ENCODE measurements at places on chromosomes 2 and 18.

- no peak for DNase-seq
Measured at GRCh38 chr2:80014637-80015036, 289.9 kb downstream of the LRRTM1 start.

DNA sequence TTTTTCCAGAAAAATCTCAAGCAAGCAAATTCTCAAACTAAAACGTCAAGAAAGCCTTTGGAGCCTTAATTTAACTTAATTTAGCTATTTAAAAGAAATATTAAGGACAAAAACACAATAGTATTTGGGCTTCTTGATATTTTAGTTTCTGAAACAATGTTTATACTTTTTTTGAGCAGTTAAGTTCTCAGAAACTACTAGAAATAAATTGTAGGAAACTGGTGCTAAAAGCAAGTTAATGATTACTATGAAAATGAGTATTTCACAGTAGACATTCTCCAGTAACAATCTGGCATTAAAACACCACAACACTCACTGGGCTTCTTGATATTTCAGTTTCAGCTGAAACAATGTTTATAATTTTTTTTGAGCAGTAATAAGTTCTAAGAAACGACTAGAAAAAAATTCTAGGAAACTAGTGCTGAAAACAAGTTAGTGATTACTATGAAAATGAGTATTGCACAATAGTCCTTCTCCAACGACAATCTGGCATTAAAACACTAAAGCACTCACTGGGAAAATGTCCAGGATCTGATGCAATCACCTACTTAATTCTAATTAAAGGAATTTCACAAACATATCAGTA lies 45.1 kb downstream of the TRAK2 start:
- DNase-seq = peak; percentile 80

DNA sequence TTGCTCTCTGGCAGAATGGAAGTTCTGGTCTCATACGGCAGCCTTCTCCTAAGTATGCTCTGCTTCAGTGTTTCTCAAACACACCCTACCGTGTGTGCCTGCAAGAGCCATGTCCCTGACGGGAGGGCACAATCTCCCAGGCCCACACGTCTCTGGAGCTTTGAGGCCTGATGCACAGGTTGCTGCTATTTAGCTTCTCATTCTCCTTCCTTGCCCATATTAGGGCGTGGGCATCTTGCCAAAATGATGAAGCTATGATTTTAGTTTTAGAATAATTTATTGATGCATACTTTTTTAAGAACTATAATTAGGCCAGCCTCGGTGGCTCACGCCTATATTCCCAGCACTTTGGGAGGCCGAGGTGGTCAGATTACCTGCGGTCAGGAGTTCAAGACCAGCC lies 107.9 kb downstream of the RNF144A start:
- no peak for DNase-seq

GRCh38 chr2:83462881-83463280 lies 996.2 kb downstream of the SUCLG1 start:
- DNase-seq = no peak

DNA sequence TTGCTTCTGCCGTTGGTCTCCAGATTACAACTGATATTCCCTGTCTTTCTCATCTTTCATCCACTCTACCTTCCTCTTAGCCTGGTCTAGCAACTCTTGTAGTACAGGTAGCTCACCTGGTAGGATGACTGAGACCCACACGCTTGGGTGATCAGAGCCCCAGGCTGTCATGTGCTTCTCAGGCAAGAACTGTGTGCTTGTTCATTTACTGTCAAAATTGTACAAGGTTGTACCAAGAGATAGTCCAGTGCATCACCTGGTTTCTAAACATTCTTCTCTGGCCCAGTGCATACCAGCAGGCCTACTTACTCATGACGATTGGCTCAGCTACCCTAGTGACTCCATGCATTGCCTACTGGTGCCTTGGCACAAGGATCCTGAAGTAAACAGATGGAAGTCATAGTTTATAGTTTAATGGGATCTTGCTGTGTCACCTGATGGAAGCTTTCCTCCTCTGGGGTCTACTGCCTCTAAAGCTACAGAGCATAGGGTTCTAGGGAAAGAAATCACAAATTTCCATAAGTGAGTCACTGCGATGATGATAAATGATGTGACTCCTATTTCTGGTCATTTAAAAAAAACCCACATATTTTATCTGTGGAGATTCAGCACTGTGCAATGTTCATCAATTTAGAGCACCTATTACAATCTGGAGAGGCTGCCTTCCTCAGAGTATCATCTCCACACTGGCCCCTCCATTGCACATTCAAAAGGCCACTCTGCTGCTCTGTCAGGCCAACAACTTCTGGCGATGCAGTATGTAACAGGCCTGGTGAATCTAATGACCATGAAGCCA lies 481.8 kb upstream of the MEIS1 start:
- no peak for DNase-seq

DNA sequence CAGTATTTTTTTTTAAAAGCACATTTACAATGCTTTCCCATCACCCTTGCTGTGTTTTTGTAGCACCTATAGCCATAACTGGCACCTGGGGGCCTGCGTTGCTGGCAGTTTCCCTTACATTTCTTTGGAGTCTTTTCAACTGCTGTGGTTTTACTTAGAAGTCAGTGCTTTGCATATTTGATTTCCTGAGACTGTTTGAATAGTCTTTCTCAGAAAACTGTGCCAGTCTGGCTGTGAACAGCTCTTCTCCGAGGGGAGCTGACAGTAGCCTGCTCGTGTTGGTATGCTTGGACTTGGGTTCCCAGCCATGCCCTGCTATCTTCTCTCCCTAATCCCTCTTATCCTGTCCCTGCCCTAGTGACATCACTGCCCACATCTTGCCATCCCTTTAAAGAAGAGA lies 81.5 kb downstream of the DPP4 start:
- no peak for DNase-seq

GRCh38 chr2:102001767-102002142 lies 10.0 kb downstream of the IL1R2 start:
- no peak for DNase-seq

GRCh38 chr2:238970553-238971081 lies 122.7 kb downstream of the TWIST2 start:
- DNase-seq = peak; percentile 47

GRCh38 chr2:223538920-223539440 lies 63.2 kb downstream of the SCG2 start:
- no peak for DNase-seq

- no peak for DNase-seq
Measured at GRCh38 chr2:171136024-171136423, 24.7 kb downstream of the TLK1 start.

GRCh38 chr18:5998166-5998881 lies 103.0 kb upstream of the TMEM200C start:
- no peak for DNase-seq

- DNase-seq = peak; percentile 19
Measured at GRCh38 chr2:212402316-212402715, 136.3 kb downstream of the ERBB4 start.

DNA sequence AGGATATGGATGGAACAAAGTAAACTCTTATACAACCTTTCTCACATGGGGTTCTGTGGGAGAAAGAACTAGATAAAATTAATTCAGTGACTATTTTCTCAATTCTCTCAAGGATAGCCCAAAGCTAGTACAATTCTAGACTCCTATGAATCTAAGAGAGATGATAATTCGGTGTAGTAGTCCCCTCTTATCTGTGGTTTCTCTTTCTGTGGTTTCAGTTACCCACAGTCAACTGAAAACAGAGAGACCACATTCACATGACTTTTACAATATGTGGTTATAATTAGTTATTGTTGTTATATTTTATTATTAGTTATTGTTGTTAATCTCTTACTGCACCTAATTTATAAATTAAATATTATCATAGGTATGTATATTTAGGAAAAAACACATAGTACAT lies 53.5 kb upstream of the C2orf15 start:
- DNase-seq = no peak

- no peak for DNase-seq
Measured at GRCh38 chr18:37467002-37467662, 98.5 kb downstream of the CELF4 start.

DNA sequence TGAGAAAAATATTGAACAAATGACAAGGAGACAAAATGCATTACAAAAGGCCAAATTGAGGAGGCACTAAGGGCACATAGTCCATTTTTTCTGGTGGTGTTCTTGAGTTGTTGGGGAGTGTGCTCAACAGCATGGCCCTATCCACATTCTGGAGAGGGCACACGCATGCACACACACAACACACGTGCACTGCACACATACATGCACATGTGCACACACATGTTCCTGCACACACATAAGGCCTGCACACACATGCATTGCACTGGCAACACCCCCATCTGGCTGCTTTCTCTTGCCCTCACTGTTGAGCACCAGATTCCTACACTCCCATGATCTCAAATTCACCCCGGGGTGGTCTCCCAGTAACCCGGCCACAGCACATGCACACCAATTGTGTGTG lies 659.2 kb upstream of the RAB6C start:
- no peak for DNase-seq

- DNase-seq = no peak
Measured at GRCh38 chr2:176665086-176665485, 395.8 kb downstream of the MTX2 start.

GRCh38 chr2:161983866-161984265 lies 90.1 kb downstream of the DPP4 start:
- DNase-seq = peak; percentile 85

DNA sequence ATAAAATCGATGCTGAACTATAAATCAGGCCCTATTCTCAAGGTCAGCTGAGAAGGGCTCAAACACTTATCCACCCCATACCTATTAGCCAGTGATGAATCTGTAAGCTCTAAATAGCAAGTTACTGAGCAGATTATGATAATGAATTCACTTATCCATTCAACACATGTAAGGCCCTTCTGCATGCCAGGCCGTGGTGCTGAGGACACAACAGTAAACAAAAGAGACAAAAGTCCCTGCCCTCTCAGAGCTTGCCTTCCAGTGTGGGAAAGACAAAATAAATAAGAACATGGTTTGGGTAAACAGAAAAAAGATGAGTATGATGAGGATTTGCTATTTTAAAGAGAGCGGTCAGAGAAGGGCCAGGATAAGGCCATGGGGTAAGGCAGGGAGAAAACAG lies 11.7 kb downstream of the TTC32 start:
- DNase-seq = no peak

DNA sequence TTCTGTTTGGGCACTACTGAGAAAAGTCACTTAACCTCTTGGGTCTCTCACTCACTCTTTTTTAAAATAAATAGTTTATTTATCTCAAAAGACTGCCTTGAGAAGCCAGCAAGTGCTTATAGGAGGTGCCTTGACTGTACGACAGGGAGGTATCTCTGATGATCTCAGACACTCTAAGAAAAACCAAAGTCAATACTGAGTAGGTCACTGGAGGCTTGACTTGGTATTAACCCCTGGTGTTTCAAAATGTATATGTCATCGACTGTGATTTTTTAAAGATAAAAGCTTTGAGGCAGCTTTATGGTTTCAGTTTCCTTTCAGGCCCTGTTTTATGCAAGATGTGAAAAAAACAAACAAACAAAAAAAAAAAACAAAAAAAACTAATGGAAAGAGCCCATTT lies 33.7 kb downstream of the MREG start:
- DNase-seq = no peak

DNA sequence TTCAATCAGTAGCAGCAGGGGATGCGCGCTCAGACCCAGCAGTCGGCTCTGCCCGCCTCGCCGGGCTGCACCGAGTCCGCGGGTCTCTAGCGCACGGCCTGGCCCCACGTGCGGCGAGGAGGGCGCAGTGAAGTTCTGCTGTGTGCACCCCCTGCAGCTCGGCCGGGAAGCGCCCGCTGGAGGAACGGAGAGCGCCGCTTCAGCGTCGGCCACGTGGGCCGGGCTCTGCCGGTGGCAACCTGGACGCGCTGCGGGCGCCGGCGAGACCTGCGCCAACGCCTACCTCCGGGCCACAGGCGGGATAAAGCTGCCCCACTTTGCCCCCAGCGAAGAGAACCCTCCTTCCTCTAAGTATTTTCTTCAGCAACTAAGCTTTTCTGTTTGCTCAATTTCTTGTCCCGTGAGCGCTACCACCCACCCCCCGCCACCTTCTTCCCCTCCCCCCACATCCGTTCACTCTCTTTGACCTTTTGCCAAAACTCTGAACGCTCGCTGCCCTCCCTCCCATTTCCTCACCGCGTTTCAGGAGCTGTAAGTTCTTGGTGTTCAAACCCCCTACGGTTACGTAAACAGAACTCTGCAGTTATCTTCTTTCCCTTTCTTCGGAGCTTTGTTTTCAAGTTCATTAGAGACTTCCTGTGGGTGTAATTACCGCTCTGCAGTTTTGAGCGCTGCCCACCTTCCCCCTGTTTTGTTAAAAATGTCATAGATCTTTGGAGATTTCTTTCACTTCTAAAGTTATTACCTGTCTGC lies 42.6 kb upstream of the EDAR start:
- DNase-seq = no peak

DNA sequence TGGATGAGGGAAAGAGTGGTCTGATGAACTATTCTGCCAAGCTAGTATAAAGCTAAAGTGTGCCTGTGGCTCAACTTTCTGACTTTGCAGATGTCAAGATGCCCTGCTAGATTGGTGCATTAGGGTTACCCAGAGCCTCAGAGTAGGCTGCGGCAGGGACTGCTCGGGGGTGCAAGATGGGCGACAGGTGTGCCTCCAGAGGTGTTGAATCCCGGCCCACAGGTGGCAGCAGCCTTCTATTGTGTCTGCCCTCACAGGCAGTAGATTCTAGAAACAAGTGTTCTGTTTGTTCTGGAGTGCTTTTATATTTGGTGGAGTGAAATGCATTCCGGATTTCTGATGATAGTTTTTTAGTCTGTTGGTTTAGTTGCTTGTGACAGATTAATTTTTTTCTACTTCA lies 131.6 kb upstream of the IL1R2 start:
- DNase-seq = no peak

- DNase-seq = peak; percentile 93
Measured at GRCh38 chr2:152432206-152432653, 97.3 kb downstream of the FMNL2 start.

DNA sequence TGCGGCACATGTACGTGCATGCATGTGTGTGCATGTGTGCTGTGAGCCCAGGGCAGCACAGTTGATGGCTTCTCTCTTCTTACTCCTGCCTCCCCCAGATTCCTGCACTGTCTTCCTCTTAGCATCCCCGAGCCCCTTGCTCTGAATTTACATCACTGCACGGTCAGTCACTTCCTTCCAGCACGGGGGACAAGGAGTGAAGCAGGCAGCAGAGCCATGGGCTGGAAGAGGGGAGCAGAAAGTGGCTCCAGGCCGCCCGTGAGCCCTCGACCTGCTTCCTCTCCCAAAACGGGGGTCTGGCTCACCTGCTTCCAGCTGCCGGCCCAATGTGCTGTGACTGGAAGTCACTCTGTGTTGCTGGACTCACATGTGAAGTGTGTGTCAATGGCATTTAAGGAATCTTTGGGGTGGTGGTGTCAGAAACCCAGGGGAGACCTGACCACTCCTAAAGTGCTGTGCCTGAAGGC lies 106.1 kb downstream of the FAM210A start:
- no peak for DNase-seq

- DNase-seq = no peak
Measured at GRCh38 chr2:159297042-159297707, 10.7 kb upstream of the WDSUB1 start.
